ENCODE measurements at places on chromosomes 1 and 21.

- no peak for DNase-seq
Measured at GRCh38 chr1:156592158-156592909, 758 bp downstream of the NAXE start.

DNA sequence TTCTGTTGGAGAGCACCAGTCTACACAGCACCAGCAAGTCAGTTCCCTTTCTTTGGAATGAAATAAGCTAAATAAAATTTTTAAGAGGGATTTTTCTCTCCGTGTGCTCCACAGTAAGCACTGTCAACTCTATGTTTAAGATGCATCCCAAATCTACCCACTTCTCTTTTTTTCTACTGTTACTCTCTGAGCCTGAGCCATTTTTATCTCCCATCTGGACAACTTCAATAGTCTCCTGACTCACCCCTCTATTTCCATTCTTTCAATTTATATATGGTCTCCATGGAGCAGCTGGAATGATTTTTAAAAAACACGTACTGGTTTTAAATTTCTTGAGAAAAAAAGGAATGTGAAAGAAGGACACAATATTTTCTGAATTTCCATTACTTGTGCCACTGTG, 24.7 kb upstream of the CCT8 start:
- no peak for DNase-seq

- DNase-seq = peak; percentile 75
Measured at GRCh38 chr1:235998812-235999211, 66.1 kb downstream of the NID1 start.

- DNase-seq = no peak
Measured at GRCh38 chr1:51847294-51847920, 31.1 kb downstream of the NRDC start.

DNA sequence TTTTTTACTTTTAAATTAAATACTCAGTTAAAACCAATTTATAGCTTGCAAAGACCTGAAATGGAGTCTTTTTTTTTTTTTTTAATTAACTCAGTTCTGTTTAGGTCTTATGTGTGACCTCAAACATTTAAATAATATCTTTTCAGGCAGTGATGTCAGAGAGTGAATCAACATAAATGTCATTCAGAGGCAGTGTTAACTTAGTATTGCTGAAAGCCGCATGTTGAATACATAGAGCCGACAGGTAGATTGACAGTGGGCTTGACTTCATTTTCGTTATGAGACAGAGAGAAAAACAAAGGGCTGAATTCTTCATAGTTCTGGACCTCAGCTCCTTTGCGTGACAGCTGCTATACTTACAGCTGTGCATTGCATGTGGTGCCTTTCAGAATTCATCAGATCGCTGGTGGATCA, 51.5 kb downstream of the PRDM2 start:
- DNase-seq = no peak

- no peak for DNase-seq
Measured at GRCh38 chr1:162074276-162075005, 5.0 kb downstream of the NOS1AP start.

GRCh38 chr21:41630249-41630648, 122.3 kb upstream of the TMPRSS2 start:
- no peak for DNase-seq

GRCh38 chr1:145891143-145891542, 5.5 kb upstream of the ANKRD35 start:
- DNase-seq = no peak

DNA sequence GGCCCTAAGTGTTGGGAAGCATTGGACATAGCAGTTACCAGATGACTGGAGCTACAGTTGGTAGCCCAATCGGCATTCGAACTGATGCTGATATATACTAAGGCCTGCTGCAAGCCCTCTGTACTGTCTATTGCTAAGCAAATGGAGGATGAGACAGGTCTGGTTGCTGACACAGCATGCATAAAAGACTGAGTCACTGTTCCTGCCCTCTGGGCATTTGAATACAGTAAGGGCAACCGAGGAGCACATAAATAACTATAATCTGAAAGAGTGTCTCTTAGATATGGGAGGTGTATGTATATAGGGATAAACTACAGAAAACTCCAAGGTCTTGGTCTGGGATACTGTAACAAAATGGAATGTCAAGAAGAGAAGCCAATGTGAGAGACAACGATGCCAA, 16.8 kb upstream of the MARK1 start:
- DNase-seq = no peak

DNA sequence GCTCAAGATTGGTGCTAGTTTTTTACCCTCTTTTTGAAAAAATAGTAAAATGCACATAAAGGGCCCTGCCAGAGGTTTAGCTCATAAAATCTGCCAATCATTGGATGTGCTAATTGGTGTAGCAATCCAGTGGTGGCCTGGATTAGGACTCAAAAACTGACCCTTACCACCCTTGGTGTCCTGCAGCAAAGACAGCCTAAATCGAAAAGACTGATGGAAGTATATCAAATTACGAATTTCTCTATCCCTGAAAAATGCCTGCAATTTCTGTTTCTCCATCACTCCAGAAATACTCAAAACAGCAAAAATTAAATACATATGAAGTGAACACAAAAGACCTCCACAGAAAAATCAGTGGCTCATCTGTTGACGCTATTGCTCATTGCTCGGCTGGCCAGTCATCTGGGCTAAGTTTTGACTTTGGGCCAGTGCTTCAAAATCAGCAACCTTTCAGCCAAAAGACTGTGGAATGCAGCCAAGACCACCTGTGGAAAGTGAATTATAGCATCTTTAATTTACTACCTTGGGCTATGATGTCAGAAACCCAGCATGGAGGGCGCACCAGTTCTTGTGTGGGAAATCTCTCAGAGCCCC, 30.0 kb downstream of the WLS start:
- DNase-seq = no peak

DNA sequence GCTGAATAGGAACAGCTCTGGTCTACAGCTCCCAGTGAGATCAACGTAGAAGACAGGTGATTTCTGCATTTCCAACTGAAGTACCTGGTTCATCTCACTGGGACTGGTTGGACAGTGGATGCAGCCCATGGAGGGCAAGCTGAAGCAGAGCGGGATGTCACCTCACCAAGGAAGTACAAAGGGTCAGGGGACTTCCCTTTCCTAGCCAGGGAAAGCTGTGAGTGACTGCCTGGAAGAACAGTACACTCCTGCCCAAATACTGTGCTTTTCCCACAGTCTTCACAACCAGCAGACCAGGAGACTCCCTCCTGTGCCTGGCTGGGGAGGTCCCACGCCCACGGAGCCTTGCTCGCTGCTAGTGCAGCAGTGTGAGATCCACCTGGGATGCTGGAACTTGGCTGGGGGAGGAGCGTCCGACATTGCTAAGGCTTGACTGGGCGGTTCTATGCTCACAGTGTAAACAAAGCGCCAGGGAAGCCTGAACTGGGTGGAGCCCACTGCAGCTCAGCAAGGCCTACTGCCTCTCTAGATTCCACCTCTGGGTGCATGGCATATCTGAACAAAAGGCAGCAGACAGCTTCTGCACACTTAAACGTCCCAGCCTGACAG, 14.7 kb downstream of the CR1L start:
- no peak for DNase-seq

DNA sequence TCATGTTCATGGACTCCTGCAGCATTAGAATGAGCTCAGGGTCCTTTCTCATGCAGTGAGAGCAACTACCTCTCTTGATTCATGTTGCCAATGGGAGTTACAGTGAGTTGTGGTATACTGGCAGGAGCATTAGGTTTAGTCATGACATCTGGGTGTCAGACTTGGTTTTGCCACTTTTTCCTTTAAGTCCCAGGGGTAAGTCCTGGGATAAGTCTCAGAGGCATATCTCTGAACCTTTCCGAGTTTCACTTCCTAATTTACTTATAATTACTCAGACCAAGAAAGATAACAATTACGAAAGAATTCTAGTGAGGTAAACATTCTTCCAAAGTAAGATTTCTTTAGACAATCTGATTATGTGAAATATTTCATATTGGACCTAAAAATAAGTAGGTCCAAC, 606.0 kb downstream of the SMYD3 start:
- no peak for DNase-seq

DNA sequence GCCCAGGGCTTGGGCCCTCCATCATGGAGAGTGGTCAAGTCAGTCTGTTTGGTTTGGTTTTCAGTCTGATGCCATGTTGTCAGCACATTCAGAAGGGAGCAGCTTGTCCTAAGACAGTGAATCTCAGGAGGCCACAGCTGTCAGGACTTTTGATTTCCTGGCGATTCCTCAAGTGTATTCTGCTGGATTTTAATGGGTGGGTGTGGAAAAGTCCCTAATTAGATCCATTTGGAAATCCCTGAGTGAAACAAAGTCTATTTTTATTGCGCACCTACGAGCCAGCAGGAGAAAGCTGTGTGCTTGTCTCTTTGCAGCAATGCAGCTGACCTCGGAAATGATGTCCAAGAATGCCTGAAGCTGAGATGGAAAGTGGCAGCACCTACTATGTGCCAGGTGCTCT, 21.6 kb upstream of the FHAD1 start:
- DNase-seq = no peak

GRCh38 chr1:37914719-37915475, 32.0 kb downstream of the INPP5B start:
- no peak for DNase-seq

DNA sequence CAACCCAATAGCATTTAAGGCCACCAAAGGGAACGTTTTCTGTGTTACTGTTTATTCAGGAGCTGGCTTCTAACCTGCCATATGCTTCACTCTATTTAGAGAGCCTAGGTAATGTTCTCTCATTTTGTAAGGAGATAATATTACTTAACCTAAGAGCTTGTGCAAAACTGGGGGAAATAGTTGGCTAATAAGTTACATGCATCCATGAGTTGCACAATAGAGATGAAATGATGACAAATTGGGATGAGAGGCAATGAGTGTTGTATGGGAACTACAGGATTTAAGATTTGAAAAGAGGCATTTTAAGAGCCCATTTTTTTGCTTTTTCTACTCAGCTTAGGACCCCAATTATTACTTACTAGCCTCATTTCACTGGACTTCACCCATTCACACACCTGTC, 151.0 kb downstream of the ST6GALNAC3 start:
- no peak for DNase-seq

- DNase-seq = no peak
Measured at GRCh38 chr1:20785907-20786252, 1.2 kb downstream of the HP1BP3 start.

- DNase-seq = no peak
Measured at GRCh38 chr1:71561206-71561605, 480.4 kb upstream of the ZRANB2 start.

GRCh38 chr1:227490478-227490877, 72.9 kb upstream of the ZNF678 start:
- no peak for DNase-seq

GRCh38 chr21:46056450-46056903, 41.4 kb upstream of the COL6A2 start:
- DNase-seq = peak; percentile 36

DNA sequence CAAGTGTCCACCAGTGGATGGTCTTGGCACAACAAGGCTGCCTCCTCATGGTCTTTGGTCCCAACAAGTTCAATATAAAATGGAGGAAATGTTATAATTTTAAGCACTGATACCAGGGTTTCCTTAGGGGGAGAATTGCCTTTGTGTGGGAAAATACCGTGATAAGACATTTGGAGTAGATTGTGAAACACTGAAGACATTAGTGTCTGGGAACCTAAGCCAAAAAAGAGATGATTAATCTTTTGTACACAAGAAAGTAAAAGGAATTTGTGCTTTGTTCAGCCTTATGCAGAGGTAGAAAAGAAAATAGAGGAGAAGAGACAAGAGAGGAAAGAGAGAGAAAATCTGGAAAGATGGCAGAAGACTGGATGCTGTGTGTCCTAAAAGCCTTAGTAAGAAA, 36.1 kb downstream of the ST6GALNAC3 start:
- DNase-seq = no peak

DNA sequence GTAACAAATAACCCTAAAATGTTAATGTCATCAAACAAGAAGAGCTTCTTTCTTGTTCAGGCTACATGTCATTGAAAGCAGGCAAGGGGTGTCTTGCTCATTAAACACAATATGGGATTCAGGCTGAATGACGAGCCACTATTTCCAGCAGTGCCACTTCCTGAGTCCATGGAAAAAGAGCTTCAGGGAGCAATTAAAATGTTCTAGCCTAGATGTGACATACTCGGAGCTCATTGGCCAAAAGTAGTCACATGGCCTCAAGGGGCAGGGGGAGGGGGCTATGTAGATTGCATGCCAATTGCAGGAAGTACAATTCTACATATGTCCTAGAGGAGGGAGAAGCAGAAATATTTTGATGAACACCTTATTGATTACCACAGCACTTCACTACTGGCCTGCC, 685.3 kb upstream of the ADGRL2 start:
- DNase-seq = no peak

DNA sequence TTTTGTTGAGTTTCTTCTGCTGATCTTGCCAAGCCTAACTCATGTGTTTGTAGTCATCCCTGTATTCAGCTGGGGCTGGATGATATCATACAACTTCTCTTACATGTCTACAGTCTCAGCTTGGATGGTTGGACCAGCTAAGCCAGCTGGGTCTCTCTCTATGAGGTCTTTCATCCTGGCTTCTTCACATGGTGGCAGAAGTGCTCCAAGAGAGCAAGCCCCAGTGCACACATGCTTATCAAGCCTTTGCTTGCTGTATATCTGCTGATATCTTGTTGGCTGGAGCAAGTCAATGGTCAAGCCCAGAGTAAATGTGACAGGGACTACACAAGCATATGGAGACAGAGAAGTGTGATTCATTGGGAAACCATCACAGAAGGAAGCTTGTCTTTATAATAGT, 29.2 kb upstream of the SLC44A5 start:
- DNase-seq = no peak

DNA sequence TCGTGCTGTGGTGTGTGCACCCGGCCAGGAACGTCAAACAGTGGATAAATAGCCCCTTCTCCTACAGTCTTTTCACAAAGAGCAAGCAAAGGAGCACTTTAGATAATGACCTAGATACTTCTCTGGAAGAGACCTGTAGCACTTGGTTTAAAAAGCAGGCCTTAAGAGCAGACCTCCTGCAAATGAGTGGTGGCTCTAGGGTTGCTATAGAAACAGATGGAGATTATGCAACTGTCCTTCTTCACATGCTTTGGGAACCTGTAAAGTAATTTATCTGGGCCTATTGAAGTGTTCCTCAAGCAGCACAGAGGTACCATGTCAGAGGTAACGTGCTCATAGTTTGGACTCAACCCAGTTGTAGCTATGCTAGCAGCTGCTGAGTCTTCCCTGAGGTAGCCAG, 208.2 kb upstream of the KIAA0040 start:
- no peak for DNase-seq

DNA sequence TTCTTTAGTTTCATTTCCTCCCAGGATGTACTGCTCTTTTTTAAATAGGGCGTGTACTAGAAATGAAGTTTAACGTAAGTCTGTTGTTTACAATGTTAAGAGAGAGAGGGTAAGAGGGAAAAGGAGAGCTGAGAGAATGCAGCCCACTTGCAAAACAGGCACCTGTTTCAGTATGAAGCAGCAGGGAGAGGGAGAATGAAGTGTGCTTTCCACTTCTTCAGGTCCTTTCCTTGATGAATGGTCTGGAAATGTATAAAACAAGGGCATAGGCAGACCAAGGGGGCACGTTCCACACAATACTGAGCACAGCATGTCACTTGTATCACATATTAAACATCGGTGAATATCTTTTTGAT, 2.0 kb downstream of the KCNA3 start:
- DNase-seq = peak; percentile 40

- DNase-seq = no peak
Measured at GRCh38 chr1:45490121-45490625, 790 bp downstream of the TESK2 start.

GRCh38 chr1:9910076-9910422, at the start of gene CTNNBIP1:
Gene CTNNBIP1 (minus strand): TSS chr1:9910269. CDS start chr1:9872064, 38,205 bp downstream.
- DNase-seq = no peak

- DNase-seq = no peak
Measured at GRCh38 chr1:107767156-107767582, 197.8 kb downstream of the VAV3 start.
